ENCODE measurements at places on chromosomes 11 and 22.
A peak's percentile ranks its signal among the peaks of the same experiment; 100 is the strongest.

DNA sequence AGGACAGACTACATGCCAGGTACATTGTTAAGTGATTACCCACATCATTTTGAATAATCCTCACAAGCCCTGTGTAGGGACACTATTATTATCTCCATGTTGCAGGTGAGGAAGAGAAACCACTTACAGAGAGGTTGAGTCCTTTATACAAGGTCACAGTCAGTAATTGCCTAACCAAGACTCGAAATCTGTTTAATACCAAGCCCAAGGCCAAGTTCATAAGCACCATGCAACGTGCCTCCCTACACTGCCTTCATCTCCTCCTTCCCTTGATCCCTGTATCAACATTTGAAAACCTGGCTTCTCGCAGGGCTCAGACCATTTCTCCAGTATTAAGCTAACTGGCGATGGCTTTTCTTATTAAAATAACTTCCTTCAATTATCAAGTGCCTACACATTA is 41.7 kb upstream of the SEZ6L start:
- DNase-seq = no peak

- no peak for DNase-seq
Observed at GRCh38 chr11:86046116-86046515, 22.8 kb downstream of the PICALM start.

- DNase-seq = no peak
Observed at GRCh38 chr11:130178441-130179339, 19.1 kb downstream of the ST14 start.

DNA sequence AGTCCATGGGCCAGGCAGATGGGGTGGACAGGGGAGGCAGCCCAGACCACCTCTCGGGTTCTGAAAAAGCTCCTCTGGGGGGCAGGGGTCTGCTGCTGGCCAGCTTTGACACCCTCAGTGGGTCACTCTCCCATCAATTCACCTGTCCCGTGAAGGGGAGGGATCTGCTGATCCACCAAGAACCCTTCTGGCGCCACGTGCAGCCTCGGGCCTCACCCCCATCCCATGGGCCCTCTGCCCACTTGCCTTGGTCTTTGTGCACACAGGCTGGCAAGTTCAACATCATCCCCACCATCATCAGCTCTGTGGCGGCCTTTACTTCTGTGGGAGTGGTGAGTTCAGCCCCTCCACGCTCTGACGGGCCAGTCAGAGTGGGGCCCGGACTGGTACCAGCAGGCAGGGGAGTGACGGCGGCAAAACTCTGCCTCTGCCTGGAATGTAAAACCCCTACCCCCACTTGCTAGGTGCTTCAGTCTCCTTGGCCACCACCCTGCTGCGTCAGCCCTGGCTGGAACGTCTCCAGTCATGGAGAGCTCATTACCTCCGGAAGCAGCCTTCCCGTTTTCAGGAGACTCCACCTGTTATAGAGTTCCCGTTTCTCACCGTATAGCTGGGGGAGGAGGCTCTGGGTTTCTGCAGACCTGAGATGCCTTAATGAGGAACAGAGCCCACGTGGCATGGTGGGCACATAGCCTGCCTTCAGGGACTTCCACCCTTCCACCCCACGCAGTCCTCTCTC is 12.7 kb downstream of the PRG3 start:
- DNase-seq = no peak

GRCh38 chr22:28297504-28297903 is 378.4 kb upstream of the PITPNB start:
- peak; percentile 17 for DNase-seq

GRCh38 chr11:33475993-33476392 is 218.8 kb downstream of the HIPK3 start:
- DNase-seq = peak; percentile 82

DNA sequence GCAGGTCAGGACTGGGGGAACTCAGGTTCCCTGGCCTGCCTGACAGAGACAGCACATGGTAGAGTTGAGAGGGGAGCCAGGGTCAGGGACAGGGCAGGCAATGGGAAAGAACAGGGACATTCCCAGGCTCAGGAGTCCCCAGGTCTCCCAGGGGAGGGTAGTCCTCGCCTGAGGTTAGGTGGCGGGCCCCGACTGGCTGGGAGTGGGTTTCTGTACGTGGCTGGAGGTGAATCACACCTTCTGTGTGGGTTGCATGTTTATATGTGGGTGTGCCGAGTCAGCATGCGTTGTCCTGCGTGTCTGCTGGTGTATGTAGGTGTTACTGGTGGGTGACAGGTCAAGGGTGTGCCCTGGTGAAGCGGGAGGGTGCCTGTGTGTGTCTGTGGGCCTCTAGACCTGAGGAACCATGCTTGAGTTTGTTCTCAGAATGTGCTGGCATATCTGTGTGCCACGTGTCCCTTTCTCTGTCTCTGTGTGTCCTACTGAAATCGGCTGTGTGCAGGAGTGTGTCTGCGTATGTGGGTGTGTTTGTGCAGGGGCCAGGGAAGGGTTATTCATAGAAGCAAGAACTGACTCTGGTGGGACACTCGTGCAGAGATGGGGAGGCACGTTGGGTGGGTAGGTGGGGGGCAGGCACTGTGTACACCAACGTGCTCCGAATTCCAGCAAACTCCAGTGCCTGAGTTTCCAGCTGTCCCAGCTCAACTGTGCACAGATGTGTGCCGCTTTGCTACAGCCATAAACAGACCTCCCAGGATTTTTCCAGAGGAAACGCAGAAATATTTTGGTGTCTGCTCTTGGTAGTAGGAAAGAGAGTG is 23.8 kb upstream of the OAF start:
- DNase-seq = no peak

DNA sequence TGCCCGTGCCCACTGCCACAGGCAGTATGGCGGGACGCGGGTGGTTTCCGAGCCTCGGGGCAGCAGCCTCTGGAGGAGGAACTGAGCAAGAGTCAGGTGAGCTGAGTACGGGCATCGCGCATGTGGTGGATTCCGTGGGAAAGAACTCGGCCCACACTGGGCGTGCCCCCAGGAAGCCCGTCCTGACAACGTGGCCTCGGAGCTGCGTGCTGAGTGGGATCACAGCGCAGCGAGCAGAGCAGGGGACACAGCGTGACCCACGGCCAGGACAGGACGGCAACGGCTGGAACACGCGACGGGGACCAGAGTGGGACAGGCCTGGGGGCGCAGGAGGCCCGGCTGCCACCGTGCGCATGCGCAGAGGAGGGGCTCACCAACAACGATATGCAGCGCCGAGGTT is 36.8 kb downstream of the CERK start:
- no peak for DNase-seq

DNA sequence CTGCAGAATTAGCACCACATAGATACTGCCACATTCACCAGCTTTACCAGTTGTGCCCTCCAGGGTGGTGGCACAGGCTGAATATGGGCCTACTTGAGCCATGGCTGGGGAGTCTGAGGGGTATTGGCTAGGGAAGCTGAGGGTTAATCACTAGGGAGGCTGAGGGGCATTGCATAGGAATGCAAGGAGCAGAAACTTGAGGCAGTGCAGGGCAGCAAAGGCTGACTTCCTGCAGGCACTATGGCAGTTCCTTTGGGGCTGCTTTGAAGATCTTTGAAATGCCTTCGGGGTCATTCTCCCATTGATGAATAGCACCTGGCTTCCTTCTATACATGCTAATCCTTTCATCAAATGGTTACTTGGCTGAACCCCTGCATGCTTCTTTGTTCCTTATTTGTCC is 171.5 kb downstream of the RCN1 start:
- DNase-seq = no peak

DNA sequence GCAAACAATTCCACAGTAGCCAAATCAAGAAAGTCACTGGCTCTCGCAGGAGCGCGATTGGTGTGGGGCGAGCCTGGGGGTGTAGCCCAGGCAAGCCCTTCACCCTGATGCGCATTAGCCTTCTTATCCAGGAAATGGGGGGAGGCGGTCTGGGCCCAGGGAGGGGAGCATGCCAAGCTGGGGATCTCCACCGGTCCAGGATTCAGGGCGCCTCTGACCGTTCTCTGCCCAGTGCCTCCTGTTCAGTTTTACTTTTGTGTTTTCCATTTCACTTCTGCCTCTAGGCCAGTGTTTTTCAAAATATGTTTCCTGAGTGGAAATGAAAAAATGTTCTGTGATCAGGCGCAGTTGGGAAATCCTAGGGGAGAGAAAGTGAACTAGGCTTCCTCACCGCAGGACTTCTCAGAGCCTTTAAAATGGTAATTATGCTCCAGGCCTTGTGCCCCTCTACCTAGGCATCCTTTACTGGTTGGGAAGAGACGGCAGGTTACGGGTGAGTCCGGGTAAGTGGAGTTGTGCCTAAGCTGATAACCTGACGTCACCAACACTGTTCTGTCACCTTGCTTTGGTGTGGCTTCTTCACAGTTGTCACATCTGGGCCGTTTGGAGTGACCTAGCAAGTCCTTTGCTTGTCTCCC is 18.4 kb downstream of the LRP5 start:
- no peak for DNase-seq

DNA sequence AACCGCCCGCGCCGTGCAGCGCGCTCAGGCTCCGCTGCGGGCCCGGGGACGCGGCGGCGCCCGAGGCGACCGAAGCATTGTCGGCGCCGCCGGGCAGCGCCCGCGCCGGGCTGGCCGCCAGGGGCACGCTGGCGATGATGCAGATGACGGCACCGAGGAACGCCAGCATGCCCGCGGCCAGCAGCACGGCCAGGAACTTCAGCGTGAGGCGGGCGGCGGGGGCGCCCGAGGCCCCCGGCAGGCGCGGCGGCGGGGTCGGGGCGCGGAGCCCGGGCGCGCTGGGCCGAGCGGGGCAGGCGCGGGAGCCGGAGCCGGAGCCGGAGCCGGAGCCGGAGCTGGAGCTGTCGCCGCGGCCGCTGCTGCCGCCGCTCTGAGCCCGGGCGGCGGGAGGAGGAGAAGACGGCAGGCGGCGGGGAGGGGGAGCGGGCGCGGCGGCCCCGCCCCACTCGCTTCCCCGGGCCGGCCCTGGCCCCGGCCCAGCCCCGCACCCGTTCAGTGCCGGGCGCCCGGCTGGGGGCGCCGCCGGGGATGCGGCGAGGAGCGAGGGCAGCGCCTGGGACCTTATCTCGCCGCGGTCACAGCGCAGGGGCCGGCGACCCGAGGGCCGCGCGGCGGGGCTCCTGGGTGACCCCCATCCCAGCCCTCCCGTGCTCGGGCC is at the start of gene NPTXR:
Gene NPTXR, minus strand, starts transcription at position 372 of the 658 bp plus-strand sequence.
- peak; percentile 10 for DNase-seq

GRCh38 chr11:117723277-117724024 is 73.6 kb downstream of the DSCAML1 start:
- DNase-seq = no peak

DNA sequence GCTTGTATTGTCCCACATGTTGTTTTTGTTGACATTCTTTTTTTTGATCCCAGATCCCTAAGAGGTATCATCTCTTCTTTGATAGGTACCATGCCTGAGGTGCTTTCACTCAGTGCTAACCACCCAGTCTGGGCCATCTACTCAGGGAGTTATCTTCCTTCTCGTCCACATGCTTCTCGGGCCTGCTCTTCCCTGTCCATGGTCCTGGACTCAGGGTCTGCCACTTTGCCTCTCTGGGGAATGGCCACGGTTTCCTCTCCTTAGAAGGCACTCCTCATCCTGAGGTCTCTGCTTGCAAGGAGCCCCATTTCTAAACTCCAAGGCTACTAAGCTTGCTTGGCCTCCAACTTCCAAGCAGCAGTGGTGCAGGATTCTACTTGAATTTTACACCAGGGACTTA is 227.0 kb upstream of the NCAM1 start:
- peak; percentile 46 for DNase-seq

DNA sequence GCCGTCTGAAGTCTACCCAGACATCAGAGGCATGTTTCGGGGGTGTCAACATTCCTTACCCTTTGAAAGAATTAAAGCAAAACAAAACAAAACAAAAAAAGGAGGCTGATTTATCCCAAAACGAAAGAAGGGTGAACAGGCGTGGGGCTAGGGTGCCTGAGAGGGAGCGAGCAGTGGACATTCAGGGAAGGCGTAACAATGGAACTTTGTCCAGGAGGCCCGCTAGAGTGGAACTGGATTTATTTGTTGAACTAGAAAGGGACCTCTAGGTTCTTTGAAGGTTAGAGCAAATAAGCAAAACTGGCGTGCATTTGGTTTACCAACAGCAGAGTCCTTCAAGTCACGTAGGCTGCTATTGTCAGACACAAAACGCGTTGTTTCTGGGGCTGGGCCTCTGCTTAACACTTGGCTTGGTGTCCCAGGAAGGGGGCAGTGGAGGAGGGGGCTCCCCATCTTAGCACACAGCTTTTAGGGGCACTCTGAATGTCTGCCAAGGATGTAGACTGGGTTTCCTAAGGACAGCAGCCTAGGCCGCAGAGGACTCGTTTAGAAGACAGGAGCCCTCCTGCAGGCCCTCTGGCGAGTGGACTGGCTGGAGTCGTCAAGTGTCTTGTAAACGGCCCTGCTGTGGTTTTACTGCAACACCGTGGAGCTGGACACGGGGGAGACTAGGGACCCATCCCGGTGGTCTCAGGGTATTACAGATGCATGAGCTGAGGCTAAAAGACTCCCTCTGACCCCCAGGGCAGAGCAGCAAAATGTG is 203.7 kb upstream of the SORL1-AS1 start:
- no peak for DNase-seq

DNA sequence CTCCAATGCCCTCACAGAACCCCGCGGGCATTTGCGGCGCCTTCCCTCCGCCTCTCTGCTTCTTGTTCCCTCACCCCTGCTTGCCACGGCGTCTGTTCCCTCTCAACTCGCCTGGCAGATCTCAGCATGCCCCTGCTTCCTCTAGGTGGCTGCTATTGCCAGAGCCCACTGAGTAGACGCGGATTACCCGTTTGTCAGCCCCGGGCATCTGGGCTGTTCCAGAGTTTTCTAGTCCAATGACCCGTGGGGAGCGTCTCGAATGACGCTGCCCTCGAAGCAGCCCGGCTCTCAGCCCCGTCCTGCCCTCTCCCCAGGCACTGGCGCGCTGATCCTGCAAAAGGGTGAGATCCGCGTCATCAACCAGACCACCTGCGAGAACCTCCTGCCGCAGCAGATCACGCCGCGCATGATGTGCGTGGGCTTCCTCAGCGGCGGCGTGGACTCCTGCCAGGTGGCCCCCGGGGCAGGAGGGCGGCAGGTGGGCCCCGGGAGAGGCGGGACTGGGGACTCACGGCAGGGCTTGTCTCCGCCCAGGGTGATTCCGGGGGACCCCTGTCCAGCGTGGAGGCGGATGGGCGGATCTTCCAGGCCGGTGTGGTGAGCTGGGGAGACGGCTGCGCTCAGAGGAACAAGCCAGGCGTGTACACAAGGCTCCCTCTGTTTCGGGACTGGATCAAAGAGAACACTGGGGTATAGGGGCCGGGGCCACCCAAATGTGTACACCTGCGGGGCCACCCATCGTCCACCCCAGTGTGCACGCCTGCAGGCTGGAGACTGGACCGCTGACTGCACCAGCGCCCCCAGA is 49.7 kb downstream of the ST14 start:
- DNase-seq = no peak

- no peak for DNase-seq
Observed at GRCh38 chr11:20134991-20135736, 25.1 kb downstream of the DBX1 start.

Data from iris pigment epithelial cell (primary cell).